ENCODE measurements at places on chromosomes 3 and 15.

GRCh38 chr3:99873269-99874102, 55.8 kb downstream of the CMSS1 start:
- no peak for DNase-seq

DNA sequence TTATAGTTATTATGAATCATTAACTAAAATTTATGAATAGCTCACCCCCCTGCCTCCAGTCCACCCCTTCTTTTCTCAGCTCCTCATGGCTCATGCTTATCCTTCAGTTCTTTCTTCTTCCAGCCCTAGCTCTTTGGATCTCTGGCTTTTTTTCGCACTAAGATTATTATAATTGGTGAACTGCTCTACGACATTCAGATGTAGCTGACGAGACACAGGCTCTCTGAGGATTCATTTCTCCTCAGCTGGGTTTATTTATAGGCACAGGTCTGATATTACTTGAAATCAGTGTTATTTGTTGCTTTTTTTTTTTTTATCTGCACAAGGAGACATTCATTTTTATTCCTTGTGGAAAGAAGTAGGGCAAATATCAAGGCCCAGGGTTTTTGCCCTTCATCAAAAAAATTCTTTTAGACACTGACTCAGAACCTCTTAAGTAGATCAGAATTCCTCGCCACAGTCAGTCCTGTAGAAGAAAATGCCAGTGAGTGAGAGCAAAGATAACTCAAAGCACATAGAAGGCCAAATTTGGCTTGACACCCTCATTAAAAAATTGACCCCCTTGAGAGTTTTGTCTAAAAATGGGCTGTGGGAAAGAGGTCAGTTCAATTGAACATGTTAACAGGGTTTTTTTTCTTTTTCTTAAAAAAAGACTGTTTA, 106.6 kb downstream of the MYH15 start:
- no peak for DNase-seq

DNA sequence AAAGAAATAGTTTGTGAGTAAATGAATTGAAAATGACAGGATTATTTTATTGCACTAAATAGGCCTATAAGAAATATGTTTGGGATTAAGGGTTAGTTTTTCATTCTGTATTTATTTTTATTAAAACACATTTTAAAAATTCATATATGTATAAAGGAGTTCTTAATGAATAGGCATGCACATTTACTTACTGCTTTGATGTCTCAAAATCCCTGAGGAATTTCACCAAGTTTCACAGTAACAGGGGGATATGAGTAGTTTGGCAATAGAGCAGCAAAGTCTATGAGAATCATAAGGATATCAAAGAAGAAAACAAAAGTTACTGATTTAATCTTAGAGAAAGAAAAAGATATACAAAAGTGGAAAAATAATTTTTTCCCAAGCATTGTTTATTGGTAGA, 411.7 kb downstream of the NAALADL2 start:
- no peak for DNase-seq

- DNase-seq = peak; percentile 44
Measured at GRCh38 chr15:35019404-35020327, 31.6 kb upstream of the ZNF770 start.

GRCh38 chr3:144380849-144381248, 409.2 kb downstream of the DIPK2A start:
- peak; percentile 9 for DNase-seq

- no peak for DNase-seq
Measured at GRCh38 chr3:189235214-189235613, 63.4 kb downstream of the TPRG1 start.

- peak; percentile 8 for DNase-seq
Measured at GRCh38 chr15:81888748-81889484, 156.9 kb downstream of the MEX3B start.

DNA sequence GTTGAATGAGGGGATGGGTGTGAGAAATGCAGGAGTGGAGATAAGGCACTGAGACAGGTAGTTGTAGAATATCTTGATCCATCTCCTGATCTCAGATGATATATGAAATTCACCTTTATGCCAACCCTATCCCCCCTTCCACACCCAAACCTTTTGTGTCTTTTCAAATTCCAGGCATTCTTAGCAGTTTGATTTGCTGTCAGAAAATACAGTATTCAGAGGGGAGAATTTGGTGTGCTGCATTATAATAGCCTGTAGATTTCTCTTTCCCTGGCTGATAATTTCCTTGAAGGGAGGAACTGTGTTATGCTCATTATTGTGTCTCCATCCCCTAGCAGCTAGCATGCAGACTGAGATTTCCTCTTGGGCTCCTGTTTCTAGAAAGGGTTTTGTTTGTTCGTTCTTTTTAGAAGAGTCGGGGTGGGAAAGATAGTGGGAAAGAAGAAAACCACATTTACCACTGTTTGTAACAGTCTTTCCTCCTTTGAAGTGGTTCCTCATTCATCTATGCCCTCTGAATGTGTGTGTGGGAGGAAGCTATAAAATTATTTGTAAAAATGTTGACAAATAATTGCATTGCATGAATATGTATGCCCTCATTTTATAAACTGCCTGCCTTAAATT, 373.4 kb downstream of the DIPK2A start:
- no peak for DNase-seq

GRCh38 chr3:38004415-38005075, 14.0 kb downstream of the VILL start:
- peak; percentile 80 for DNase-seq

Data from epithelial cell of esophagus (primary cell).